ENCODE measurements at places on chromosomes 7 and 10.

- no peak for DNase-seq
Observed at GRCh38 chr10:32906595-32906994, 51.4 kb downstream of the ITGB1 start.

DNA sequence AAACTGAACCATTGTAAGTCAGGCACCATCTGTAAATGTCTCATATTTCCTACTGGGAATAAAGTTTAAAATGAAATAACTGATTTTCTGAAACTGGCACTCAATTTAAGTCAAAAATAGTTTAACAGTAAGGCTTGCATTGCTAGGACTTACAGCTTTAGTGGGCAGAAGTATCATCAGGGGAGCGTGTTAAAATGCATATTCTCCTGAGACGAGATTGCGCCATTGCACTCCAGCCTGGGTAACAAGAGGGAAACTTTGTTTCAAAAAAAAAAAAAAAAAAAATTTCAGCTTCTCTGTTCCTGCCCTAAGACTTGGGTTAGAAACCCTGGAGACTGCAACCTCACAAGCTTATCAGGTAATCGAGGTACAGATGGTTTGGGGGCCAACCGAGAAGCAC lies 65.4 kb downstream of the UBE3C start:
- DNase-seq, result no peak

GRCh38 chr7:3892157-3892556 lies 591.1 kb downstream of the SDK1 start:
- DNase-seq, result peak; percentile 71

DNA sequence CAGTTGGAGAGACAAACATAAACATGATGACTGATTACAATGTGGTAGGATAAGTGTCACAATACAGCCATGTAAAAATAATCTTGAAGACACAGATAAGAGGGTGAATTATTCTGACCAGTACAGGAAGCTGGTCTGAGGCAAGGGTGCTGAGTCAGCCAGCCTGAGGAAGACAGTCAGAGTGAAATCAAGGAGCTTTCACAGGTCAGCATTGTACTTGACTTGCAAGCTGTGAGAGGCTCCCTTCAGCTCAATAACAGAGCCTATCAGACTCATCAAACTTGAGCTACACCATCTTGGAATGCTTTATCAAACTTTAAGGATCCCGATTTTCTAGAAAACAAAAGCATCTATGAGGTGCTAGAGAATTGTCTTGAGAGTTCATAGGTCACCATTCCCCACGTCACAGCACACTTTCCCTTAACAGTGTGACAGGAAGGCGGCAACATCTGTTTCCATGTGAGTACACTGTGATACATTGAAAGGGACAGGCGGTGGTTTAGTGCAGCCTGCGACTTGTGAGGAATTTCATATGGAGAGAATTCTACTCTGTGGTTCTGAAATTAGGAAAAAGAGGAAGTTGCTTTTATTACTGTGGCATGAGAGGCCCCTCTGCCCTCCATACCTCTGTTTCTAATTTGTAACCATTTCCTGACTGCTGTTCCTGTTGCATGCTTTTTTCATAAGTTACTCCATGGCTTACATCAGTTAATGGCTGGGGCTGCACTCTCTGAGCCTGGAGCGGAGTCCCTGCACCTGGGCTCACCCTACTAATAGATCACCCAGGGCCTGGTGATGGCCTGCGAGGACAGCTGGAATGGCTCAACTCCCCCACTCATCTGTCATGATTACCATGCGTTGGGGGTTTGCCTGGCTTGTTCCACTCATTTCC lies 417.1 kb downstream of the SUGCT start:
- no peak for DNase-seq

GRCh38 chr7:43430411-43430810 lies 152.5 kb upstream of the STK17A start:
- DNase-seq, result no peak

- no peak for DNase-seq
Observed at GRCh38 chr10:70976063-70976695, 87.8 kb upstream of the PCBD1 start.
